ENCODE measurements at places on chromosomes 4 and X. TPM values are rescaled to one million over a fixed set of nuclear protein-coding genes. Genes with fewer than 3 reads are reported as not detected.

GRCh38 chr4:126853715-126854114, 779.0 kb upstream of the INTU start:
- DNase-seq, result no peak

- no peak for DNase-seq
Measured at GRCh38 chr4:94843216-94843615, 85.5 kb downstream of the BMPR1B start.

GRCh38 chr4:74547042-74547441, 102.1 kb downstream of the AREG start:
- no peak for DNase-seq

- no peak for DNase-seq
Measured at GRCh38 chr4:56575820-56576429, 70.3 kb downstream of the ARL9 start.

DNA sequence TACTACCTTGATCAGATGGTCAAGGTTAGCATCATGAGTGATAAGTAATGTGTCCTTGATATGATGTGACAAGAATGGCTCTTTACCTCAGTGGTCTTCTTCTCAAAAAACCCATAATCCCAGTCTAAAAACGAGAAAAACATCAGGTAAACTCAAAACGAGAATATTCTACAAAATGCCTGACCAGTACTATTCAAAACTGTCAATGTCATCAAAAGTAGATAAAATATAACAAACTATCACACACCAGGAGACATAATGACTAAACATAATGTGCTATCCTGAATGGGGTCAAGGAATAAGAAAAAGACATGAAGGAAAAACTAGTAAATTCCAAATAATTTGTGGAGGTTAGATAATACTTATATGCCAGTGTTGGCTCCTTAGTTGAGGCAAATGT, 85.2 kb upstream of the PDHA2 start:
- no peak for DNase-seq

DNA sequence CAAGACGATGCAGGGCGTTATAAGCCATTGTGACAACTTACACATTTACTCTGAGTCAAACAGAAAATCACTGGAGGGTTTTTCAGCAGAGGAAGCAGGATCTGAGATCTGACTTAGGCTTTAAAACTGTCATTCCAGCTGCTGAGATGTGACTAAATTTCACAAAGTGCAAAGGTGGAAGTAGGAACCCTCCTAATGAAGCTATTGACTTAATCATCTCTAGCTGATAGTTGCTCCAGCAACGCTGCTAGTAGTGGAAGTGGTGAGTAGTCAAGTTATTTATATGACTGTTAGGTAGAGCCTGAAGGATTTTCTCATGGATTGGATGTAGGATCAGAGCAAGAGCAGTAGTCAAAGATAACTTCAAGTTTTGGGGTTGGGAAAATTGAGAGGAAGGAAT, 218.6 kb downstream of the GRID2 start:
- no peak for DNase-seq

DNA sequence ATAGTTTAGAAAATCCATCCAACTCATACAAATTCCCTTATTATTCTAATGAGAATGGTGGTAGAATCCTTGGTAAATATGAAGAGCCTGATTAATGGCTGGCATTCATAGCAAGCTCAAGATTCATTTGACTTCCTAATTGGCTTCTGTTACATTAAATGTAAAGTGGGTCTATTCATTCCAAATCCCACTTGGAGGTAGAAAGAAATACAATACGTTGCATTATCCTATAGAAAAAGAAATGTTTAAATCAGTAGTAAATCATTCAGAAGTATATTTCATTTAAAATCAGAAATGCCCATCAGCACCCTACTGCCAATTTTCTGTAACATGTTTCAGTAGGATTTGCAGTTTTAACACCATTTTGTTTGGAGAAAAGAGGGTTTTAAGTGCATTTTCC, 6.7 kb downstream of the ADGRG4 start:
- no peak for DNase-seq

Gene BANK1
- 0.59 TPM for total RNA-seq
